ENCODE measurements at places on chromosomes 5 and 9.

DNA sequence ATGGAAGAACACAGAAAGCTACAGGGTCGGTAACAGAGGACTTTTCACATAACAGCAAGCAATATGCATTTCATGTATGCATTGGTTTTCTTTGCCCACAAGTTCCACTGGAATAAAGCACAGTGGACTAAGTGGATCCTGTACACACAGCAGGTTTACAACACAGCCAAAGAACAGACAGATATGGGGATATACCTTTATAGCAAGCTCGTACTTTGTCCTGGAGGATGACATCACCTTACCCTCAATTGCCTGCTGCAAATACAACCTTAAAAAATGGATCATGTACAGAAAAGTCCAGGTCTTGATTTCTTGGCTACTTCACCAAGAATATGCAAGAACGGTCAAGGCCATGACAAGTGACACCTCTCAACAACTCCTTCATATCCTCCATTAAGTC lies 1445.5 kb downstream of the MAT2B start:
- no peak for DNase-seq

DNA sequence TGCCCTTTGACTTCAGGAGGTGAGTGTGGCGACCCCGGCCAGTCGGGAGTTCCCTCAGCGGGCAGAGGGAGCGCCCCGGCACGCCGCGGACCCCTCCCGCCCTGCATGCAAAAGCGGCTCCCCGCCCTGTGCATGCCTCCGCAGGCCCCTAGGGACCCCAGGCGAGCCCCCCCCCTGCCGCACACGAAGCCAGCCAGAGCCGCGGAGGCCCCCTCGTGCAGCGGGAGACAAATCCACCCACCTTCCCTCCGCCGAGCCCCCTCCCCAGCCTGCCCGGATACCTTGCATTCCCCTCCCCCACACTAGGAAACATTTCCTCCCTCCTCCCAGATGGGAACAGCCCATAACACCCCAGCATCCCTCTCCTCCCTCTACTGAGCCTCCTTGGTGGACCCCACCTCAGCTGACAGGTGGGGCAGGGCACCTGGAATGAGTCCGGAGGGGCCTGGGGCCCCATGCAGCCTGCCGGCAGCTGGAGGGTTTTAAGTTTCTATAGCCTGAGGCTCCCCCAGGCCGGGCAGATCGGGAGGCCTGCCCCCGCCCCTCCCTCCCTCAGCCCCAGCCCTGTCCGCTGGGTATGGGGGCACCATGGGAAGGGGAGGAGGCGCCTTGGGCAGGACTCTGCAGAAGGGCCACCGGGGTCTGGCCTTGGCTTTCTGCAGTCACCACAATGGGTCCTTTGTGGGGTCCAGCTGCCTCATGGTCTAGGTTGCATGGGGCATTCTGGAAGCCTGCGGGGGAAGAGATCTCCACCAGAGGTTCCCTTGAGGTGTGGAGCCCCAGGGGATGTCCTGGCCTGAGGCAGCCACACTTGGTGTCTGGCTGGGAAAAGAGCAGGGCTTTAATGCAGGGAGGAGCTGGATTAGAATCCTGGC lies 601 bp downstream of the ERGIC1 start:
- no peak for DNase-seq

DNA sequence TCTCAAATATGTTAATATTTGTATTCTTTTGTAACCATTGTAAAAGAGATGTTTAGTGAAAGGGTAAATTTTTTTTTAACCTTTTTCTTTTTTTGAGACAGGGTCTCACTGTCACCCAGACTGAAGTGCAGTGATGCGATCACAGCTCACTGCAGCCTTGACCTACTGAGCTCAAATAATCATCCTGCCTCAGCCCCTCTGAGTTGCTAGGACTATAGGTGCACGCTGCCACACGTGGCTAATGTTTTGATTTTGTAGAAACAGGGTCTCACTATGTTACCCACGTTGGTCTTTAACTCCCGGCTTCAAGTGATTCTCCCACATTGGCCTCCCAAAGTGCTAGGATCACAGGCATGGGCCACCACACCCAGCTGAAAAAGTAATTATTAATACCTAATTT lies 58.0 kb upstream of the CDK5RAP2 start:
- DNase-seq, result no peak

DNA sequence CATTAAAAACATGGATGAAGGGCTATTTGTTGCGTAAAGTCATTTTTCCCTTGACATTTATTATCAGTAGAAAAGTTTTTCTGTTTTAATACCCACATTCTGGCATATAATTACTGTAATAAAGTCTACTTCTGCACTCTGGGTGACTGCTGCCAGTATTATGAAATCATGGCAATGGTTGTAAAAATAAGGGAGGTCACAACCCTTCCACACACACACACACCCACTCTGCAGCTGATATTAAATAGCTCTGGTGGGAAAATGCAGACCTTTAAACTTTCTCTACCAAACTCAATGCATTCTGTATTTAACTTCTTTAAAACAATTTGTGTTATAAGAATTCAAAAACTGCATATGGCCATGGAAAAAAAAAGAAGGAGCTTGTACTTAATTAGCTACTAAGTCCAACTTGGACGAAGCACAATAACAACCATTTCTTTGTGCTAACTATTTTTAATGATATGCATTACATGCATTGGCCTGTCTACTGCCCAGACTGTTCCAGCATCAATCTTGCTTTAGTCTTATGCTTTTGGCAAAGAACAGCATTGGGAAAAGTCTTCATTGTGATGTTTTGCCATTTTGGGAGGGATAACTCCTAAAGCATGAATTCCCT lies 137.6 kb upstream of the MAP3K1 start:
- DNase-seq, result no peak

All from NCI-H2029 (cell line).